Stimulated activated CD4-positive, alpha-beta T cell treated with anti-CD3 and anti-CD28 coated beads, Interleukin-15, amount 100 ng/mL, for 1 hour (primary cell): ENCODE measurements at places on chromosomes 5 and 9.

GRCh38 chr9:120916588-120916987 lies 10.0 kb downstream of the TRAF1 start:
- DNase-seq, result no peak

DNA sequence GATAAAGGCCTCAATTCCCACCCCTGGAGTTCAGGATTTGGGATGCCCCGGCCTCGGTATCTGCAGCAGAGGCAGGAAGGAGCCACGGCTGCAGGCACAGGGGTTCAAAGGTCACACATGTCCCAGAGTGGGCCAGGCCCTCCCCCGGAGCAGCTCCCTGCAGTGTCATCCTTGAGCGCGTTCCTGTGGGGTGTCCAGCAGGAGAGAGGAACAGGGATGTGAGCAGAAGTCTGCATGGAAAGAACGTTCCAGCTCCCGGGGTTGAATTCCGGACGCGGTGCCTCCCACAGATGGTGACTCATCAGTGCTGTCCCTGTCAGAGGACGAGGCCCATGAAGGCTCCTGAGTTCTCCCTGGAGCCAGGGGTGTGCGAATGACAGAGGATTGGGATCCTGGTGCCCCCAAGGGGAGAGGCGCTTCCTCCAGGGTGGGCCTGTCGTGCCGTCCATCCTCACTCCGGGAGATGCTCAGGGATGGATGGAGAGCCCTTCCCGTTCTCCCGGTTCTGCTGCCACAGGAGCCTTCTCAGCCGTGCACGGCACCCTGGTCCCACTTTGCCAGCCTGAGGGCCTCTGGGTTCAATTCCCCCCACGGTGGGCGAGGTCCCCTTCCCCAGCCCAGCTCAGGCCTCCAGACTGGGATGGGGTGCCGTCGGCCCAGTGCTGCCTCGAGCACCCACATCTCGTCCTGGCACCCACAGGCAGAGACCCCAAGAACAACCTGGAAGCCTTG lies 3.1 kb downstream of the LCN1 start:
- no peak for DNase-seq

DNA sequence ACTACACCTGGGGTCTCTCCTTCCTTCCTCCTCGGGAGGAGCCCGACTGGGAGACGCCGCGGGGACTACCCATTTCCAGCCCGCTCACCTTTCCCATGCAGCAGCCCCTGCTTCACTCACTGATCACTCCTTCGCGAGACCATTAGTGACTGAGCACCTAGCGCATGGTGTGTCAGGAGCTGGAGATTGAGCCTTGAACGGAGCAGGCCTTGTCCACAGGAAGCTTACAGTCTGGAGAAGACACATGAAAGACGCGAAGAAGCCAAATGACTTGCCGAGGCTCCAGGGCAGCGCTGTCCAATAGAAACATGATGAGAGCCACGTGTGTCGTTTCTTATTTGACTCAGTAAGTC lies 283 bp upstream of the CFAP90 start:
- DNase-seq, result no peak

DNA sequence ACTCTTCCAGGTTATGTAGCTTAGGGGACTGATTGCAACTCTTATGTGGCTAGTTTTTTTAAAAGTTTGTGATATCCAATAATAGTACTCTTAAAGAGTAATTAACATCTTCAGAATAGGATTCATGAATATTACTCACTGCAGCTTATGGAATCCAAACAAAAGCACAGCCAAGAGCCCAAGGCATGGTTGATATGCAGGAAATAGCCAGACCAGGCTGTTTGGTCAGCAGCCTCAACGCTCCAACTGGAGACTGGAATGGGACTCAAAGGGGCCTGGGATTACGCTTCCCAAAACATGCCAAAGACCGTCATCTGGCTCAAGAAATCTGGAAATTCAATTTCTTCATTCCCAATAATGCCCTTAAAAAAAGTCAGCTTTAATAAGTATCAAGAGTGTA lies 268.6 kb downstream of the SEC61B start:
- DNase-seq, result no peak

DNA sequence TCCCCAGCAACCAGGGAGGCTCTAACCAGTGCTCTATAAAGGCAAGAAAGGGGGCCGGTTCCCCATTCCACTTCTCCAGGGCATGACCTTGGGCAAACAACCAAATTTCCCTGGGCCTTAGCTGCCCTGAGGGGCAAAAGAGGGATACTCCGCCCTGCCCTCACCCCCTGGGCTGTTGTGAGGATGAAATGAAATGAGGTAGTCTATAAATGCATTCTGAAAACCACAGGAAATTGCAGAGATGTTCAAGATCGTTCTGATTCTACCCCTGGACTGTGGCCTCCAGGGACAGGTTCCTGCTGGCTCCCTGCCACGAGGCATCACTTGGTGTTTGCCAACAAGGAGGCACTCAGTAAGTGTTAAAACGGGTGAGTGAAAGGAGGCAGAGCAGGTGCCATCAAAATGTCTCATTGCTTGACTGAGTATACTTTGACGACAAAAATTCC lies 5.7 kb downstream of the RAPGEF1 start:
- peak; percentile 23 for DNase-seq

DNA sequence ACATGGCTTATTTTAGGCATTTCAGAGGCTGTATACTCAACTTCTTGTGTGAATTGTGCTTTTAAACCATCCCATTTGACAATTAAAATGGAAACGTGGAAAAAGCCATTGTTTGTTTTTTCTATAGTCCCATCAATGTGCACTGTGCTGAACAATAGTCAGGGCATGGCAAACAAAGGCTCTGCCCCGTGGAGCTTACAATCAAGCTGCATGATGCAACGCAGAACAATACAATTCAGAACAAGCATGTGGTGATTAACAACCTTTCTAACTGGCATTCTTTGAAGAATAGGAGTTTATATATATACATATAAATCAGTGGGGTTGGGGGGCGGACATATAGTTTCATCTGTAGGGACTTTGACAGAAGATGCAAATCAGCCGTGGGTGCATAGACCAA lies 2125.4 kb upstream of the WWC1 start:
- DNase-seq, result no peak

GRCh38 chr5:110836851-110837250 lies 98.0 kb downstream of the SLC25A46 start:
- no peak for DNase-seq

- no peak for DNase-seq
Observed at GRCh38 chr5:167916706-167917105, 374.7 kb upstream of the WWC1 start.

DNA sequence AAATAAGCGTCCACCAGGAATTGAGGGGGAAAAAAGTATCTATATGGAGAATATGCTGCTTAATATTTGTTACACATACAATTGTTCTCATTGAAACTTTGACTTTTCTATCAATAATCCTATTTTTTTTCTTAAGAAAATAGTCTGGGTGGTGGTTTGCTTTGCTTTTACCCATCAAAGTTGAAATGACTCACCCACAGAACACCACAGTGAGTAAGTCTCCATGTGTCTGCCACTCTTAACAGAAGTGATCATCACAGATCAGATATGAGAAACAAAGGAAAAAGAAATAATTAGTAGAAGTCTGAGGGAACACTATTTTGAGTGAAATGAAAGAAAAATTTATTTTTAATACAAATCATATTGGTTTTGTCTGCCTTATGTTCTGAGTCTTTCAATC lies 742.8 kb downstream of the CDH9 start:
- no peak for DNase-seq

DNA sequence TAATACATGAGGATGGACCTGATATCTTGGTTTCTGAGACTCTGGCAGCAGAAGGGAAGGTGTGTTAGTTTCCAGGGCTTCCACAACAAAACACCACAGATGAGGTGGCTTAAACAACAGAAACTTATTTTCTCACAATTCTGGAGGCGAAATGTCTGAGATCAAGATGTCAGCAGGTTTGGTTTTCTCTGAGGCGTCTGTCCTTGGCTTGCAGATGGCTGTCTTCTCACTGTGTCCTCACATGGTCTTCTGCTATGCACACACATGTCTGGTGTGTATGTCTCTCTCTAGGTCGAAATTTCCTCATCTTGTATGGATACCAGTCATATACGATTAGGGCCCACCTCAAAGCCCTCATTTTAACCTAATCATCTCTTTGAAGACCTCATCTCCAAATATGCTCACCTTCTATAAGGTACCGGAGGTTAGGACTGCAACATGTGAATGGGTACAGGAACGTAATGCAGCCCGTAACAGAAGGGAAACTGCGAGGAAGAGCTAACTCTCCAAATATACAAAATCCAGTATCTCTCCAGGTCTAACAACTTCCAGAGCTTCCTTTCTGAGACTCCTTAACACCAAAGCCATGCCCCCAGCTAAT lies 139.8 kb upstream of the SMARCA2 start:
- no peak for DNase-seq

- no peak for DNase-seq
Observed at GRCh38 chr5:132840896-132841295, 10.4 kb upstream of the SHROOM1 start.

GRCh38 chr5:136729901-136730355 lies 364.6 kb upstream of the TRPC7 start:
- no peak for DNase-seq

- no peak for DNase-seq
Observed at GRCh38 chr9:93899609-93900435, 55.3 kb downstream of the BARX1 start.

- no peak for DNase-seq
Observed at GRCh38 chr5:143403334-143403592, 223 bp downstream of the NR3C1 start.

- DNase-seq, result no peak
Observed at GRCh38 chr5:124655921-124656511, 90.4 kb downstream of the ZNF608 start.

GRCh38 chr5:162248107-162248713 lies 180.6 kb downstream of the GABRG2 start:
- DNase-seq, result no peak

DNA sequence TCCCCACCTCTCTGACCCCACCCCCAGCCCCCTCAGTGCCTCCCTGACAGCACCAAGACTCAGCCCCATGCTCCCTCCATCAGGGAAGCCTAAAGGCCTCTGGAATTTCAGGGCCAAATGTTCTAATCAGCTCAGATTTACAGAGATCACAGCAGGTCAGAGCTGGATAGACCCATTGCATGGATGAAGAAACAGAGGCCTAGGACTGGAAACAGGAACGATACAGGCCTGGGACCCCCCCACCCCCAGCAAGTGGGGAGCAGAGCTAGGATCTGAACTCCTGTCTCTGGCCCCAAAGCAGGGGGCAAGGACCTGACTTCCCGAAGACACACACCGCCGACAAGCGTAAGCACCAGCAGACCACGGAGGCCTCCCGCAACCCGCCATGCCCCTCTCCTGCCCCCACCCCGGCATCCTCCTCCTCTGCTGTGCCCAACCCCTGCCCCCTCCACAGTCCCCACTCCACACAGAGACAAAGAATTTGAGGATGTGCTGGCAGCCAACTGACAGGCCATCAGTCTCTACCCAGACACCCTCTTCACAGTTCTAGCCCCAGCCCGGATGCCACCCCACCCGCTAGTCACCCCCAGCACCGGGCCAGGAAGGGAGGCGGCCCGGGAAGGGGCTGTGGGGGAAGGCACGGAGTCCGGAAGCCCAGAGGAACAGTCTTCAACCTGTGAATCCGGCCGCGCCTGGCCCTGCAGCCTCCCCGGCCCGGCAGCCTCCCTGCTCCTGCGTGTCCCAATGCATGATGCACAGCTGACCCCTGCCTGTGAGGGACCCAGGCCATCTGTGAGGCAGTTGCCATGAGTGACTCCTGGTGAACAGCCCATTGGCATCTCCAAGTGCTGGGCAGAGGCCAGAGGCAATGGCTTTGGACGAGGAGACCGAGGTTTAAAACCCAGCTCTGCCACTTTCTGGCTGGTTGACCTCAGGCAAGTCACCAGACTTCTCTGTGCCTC lies 31.3 kb downstream of the NDUFA8 start:
- no peak for DNase-seq

DNA sequence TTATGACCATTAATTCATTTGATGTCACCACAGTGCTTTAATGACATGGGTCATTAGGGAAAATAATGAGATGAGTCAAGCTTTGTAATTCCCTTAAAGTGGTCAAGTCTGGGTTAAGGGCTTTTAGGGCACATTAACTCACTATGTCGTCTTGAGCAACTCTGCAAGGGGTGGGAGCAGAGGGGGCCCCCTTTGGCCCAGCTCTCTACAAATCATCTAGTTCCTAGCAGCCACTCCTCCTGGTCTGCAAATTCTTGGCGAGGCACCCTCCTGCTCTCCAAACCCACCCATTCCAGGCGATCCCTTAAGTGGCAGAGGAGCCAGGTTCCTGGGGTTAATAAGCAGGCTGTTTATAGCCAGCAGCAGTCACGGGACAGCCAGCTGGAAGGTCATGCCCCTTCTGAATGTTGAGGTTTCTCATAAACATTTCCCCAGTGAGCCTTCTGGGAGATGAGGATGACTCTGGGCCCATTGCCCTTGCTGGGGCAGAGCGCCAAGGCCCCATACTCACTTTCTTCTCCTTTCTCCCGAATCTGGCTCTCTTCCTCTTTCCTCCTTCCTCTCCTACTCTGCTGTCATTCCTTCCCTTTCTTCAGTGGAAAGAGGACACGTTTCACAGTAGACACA lies 14.3 kb upstream of the GPX3 start:
- DNase-seq, result no peak

DNA sequence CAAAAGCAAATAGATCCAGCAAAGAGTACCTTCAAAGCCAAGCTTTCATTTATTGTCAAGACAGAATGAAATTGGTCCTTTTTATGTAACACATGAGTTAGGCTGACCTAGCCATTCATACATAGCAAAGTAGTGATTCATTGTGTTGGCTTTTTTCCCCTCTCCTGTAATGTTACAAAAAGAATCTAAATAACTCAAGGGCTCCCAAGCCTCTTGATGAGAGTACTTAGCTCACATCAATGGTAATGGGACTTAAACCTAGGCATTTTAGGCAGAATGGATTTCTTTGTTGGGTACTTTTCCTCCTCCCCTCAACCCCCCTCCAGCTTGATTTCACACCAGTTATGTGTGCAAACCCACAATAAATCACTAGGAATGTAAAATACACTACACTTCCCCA lies 123.7 kb downstream of the EBF1 start:
- DNase-seq, result no peak

DNA sequence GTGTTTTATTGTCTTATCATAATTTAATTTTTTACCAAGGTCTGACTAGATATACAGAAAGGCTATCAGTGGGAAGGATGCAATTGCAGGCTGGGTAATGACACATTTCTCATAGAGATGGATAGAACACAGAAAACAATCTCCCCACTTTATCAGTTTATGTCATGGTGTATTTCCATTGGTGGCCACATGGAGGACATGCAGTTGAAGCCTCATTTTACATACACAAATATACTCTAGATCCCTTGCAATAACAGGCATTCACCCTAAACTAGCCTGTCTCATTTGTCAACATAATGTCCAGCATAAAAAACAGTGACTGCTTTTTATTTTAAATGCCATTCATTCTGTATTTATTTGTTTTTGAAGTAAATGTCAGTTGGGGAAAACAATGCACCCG lies 526.3 kb downstream of the GABRG2 start:
- DNase-seq, result no peak
